ENCODE measurements at places on chromosomes 13 and 19.

DNA sequence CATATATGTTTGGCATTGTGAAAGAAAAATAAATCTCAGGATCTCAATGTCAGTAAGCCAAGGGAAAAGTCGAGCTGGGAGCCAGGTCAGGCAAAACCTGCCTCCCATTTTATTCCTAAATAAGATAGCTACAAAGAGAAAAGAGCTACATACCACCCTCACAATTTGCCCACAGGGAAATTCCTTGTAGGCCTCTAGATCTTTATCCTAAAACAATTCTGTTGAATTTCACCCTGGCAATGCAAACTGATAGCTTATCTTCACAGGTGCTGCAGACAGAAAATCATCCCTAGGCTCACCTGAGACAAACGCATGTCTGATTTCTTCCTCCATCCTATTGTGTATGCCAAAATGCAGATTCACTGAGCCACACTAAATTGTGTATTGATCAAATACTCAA lies 2587.1 kb downstream of the PCDH9 start:
- DNase-seq, result no peak

DNA sequence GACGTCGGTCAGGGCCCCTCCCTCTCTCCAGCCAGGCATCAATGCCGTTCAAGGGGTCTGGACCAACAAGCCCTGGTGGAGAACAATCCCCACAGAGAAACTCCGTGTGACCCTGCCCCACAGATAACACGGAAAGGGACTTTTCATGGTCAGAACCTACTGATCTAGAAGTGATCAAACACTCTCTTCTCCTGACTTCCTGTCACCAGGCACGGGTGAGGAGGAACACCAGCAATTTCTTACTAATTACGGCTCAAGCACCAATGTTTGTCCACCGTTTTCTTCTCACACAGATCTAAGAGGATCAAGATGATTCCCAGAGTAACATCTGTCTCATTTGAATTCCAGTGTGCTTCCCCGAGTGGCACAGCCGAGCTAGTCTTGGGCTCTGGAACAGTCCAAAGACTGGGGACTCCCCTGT lies 11.8 kb downstream of the RASA3 start:
- DNase-seq, result no peak

GRCh38 chr13:21590231-21590630 lies 13.7 kb downstream of the MICU2 start:
- no peak for DNase-seq

- no peak for DNase-seq
Measured at GRCh38 chr13:29799041-29799440, 51.4 kb downstream of the UBL3 start.

DNA sequence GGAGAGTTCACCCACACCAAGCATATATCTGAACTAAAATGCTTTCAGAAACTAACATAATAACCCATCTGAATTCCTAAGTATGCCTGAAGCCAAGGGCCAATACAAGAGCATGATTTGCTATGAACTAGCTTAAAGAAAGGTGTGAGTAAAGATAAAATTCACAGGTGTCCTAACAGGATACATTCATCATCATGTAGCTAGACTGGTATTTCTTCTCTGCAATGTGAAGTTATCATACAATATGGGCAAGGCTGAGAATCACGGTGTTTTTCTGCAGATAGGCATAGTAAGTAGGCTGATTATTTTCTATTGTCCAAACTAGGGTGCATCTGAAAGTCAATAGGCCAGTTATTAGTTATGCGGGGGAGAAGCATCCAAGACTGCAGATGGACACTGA lies 63.1 kb downstream of the STK24 start:
- no peak for DNase-seq

GRCh38 chr19:18669524-18669817 lies 14.0 kb upstream of the CRTC1 start:
- DNase-seq, result no peak

- no peak for DNase-seq
Measured at GRCh38 chr13:40187841-40188591, 478.4 kb downstream of the FOXO1 start.

GRCh38 chr13:41561170-41561569 lies 103.8 kb downstream of the RGCC start:
- DNase-seq, result no peak

DNA sequence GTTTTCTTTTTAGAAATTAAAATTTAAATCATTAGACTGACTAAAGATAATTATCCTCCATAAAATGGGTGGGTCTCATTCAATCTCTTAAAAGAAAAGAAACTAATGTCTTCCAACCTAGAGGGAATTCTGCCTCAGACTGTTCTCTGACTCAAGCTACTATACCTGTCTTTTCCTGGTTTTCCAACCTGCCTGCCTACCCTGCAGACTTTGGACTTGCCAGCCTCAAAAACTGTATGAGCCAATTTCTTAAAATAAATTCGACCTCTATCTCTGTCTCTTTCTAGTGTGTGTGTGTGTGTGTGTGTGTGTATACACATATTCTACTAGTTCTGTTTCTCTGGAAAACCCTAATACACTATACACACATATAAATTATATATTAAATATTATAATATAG lies 847.3 kb downstream of the PCDH17 start:
- DNase-seq, result no peak

GRCh38 chr13:51451134-51451466 lies 1.7 kb downstream of the INTS6 start:
- no peak for DNase-seq

DNA sequence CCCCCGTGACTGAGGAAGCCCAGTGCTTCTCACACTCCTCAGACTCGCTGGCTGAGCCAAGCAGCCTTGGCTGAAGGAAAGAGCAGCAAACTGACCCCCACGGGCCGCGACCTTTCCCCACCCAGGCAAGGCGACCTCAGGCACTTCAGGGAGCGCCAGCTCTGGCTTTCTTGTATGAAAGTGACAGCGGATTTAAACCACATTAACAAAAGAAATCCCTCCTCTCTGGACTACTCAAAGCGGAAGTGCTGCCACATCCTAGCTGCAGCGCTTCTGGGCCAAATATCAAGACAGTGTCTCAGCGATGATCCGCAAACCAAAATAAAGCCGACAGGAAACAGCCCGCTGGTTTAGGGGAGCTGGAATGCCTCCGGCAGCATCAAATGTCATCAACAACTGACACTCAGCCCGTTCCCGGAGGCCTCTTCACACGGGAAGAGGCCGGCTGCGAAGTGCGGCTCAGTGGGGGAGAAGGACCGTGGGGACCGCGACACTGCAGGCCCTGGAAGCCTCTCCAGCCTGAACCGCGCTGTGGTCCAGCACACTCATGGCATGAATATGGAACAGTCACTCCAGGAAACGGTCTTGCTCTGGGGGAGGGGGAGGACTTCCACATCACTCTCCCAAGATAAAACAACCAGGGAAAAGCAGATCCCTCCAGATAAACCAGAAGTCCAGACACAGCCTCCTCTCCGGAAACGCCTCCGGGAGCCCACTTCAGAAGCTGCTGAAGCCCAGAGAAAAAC lies 1.4 kb downstream of the RASA3 start:
- no peak for DNase-seq

DNA sequence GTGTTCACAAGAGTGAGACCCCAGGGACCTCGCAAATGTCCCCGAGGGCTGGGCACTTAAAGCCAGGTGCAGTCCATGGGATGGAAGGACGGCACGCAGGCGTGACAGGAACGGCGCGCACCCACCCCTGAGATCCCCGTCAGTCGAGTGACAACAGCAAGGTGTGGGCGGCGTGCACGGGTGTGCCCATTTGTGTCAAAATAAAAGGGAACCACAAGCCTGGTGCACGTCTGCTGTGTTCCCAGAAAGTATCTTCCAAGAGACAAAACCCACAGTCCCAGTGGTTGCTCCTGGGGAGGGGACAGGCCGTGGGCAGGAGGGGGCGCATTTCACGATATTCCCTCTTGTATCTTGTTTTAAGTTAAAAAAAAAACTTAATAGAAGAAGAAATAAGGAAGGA lies 15.7 kb upstream of the CACTIN start:
- DNase-seq, result no peak

GRCh38 chr19:17107546-17108452 lies 32.2 kb downstream of the MYO9B start:
- DNase-seq, result peak; percentile 83

GRCh38 chr19:39410017-39410830 lies 2.2 kb upstream of the PLEKHG2 start:
- DNase-seq, result peak; percentile 41

DNA sequence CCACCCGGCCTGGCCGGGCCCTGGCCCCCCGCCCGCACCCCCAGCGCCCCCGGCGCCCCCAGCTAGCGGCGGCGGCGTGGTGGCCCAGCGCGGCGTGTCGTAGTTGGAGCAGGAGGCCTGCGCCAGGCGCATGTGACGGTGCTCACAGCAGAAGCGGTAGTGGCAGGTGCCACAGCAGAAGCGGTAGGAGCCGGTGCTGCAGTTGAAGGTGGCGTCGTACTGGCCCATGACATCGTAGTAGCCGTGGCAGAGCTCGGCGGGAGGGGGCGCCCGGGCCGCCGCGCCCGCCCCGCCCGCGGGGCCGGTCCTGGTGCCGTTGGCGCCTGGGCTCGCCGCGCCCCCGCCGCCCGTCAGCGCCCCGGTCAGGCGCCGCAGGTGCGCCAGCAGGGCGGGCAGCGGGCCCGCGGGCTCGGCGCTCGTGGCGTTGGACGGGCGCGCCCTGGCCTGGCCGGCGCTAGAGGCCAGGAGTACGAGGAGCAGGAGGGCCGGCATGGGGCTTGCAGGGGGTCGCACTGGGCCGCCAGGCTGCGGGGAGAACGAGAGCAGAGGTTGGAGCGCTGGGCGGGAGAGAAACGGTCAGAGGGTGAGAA lies 633 bp downstream of the SHISA7 start:
- no peak for DNase-seq

- DNase-seq, result no peak
Measured at GRCh38 chr13:110324026-110324749, 17.1 kb downstream of the COL4A2 start.

DNA sequence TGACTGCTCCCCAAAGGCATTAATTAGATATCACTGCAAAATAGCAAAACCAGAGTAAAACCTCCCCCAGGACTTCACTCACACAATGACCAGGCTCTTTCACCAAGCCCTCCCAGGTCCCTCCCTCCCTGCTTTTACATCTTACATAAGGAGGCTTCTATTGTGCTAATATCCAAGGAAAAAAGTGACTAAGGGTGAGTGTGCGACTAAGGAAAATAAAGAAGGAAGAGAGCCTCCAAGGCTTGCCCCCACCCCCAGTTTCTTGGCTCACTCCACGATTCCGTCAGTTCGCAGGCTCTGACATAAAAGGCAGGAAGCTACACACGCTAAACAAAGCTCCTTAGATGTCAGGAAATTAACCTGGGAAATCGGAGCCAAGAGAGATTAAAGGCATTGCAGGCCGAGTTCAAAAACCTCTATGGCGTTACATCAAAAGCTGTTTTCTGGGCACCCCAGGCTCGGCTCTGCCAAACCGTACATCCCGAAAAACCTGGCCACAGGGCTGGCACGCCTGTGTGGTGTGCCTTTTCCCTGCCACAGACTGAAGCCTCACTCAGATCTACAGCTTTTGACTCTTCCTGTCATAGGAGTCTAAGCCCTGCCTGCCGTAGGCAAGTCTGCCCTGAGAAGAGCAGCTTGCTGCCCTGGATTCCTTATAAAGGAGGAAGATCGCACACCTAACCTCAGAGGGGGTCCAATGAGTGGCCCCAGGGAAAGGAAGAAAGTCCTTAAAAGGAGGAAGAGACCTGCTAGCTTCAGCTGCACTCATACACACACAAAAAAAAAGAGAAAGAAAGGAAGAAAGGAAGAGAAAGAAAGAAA lies 67.0 kb upstream of the SERP2 start:
- DNase-seq, result peak; percentile 82

- peak; percentile 91 for DNase-seq
Measured at GRCh38 chr19:17605761-17606589, 50.5 kb downstream of the COLGALT1 start.

DNA sequence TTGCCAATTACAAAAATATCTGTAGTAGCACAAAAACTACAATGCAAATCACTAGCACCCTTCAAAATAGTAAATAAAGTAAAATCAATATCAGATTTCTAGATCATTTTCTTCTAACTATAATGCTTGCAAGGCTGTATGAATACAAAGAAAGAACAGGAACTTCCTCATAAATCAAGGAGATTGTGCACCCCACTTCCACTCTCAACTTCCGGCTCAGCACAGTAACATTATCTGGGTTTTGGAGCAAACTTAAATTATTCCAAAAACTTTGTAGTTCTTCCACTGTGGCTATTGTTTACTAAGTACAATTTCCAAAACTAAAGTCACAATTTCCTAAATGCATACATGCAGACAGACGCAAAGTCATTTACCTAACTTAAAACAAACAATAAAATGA lies 778.3 kb upstream of the SLC10A2 start:
- DNase-seq, result no peak

GRCh38 chr13:50017819-50018218 lies 2.6 kb downstream of the KCNRG start:
- no peak for DNase-seq

- peak; percentile 29 for DNase-seq
Measured at GRCh38 chr19:16714702-16715287, 4.9 kb upstream of the NWD1 start.

- DNase-seq, result no peak
Measured at GRCh38 chr19:15989889-15990288, 41.1 kb downstream of the OR10H4 start.

DNA sequence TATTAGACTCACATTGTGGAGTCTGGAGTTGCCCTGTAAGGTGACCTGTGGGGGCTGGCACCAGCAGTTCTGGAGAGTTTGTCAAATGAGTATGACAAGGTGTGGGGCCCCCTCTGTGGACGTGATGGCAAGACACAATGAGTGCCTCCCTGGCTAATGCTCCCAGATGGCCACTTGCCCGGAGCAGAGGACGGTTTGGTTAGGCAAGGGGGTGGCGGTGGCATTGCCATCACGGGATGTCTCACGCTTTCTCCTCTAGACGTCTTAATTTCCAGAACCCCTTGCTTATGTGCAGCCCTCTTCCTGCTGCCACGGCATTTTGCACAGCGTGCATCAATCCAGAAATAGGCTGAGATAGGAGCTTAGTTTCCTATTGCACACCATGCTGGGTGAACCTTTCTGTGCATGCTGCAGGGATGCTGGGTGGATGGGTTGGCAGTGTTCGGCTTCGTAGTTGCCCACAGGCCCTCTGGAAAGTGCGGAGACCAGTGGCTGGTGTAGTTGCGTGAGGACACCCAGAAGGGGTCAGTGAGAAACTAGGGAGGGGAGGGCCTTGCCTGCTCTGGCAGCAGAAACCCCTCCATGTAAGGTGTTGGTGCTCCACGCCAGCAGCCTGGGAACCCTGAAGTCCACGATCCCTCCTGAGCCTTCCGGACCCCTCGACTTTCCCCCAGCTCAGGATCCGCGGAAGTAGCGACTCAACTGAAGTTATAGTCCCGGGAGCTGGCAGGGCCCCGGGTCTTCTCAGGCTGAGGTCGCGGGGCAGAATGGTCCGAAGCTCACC lies 18.1 kb upstream of the LRP3 start:
- peak; percentile 26 for DNase-seq

DNA sequence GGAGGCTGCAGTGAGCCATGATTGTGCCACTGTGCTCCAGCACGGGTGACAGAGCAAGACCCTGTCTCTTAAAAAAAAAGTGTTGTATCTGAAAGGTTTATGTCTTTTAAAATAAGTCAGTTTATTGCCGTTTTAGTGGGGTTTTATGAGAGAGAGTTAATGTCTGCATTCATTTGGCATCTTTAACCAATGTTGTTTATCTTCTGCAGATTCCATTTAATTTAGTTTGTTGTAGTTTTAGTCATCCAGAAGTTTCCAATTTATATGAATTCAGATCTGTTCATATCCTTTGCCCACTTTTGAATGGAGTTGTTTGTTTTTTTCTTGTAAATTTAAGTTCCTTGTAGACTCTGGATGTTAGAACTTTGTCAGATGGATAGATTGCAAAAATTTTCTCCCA lies 36.7 kb upstream of the LPAR6 start:
- DNase-seq, result no peak
